Calu3 (cell line): ENCODE measurements at places on chromosomes 5 and 9. TPM values are rescaled to one million over a fixed set of nuclear protein-coding genes. Genes with fewer than 3 reads are reported as not detected.

- DNase-seq = no peak
Observed at GRCh38 chr9:129806061-129806460, 3.1 kb downstream of the TOR1B start.

GRCh38 chr5:118371973-118372831 lies 616.1 kb downstream of the DTWD2 start:
- no peak for DNase-seq

DNA sequence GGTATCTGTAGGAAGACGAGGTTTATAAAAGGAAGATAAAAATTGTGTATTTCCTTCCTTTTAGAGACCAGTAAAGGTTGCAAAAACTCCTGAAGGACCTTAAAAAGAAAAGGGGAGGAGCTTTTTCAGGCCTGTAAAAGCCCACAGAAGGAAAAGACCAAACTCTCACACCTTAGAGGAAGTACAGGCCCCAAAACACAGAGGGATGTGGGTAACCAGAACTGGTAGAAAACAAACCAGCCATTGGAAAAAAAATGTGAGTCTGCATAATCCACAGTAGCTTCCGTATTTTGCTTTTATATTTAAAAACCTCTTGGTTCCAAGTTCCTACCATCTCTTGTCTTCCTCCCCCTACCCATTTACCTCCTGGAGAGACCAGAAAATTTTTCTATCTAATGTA lies 8.5 kb downstream of the GIN1 start:
- DNase-seq = no peak

DNA sequence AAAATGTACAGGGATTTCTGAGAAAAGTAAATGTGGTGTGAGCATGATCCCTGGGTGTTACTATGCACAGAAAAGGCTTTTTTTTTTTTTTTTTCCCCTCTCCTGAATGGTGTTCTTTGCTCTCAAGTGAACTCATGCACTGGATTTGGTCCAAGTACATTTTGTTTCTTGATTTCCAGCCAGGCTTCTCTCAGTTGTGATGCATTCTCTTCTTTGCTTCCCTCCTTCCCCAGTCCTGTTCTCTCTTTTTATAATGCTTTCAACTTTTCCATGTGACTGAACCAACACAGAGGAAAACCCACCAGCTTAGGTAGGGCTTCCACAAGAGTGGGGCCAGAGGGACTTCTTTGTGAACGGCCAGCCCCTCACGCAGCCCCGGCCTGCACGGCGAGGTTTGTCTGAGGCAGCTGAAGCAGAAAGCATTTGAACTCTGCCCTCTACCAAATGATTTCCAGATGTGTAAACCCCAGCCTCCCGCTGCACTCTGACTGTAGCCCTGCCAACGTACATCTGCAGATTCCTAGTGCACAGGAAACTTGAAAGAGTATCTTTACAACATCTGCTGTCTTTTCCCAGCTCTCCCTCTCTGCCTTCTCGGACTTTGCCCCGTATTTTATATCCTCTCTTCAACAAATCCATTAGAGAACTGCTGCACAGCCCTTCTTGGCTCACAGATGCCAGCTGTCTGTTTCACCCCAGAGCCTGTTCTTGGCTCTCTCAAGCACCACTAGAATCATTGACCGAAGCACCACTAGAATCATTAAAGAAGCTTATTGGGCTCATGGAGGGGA lies 71.8 kb upstream of the CD180 start:
- DNase-seq = no peak

Gene DBH
- not detected in 2 replicates for total RNA-seq
